ENCODE measurements at places on chromosomes 2 and 18.

DNA sequence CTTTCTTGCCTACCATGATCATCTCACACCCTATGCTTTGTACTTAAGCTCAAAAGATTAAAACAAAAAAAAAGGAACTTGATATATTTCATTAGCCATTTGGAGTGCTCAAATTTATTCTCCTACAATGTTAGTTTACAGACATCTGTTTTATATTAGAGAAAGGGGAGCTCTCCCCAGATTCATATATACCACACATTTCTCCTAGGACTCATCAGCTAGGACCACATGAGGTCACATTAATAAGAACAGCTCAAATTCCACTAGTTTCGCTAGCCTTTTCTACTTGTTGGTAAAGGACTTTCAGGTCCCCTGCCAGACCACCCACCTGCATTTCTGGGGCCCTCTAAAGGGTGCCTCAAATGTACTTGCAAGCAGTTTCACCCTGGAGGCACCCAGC, 151.2 kb upstream of the MMADHC start:
- no peak for DNase-seq

DNA sequence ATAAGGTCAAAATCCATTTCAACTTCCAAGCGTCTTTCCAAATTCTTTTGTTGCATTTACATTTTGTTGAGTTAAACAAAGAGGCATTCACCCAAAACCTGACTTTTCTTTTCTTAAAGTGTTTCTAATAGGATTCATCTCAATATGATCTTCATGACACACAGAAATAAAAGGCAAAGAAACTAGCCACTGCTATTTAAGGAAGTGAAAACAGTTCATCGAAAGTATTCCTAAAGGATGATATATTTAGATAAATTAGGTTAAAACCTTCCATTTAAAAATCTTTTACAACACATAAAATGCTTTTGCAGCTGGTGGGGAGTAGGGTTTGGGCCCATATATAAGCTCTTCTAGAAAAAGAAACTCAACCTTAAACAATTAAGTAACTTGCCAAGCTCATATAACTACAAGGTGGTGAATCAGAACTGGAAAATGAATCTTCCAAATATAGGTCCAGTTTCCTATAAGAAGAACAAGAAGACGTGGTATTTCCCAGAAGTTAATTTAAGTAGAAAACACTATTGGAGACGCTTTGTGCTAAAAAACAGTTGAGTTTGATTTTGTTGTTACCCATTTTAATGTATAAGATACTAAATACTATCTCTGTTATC, 336.0 kb upstream of the HNRNPA3 start:
- DNase-seq, result no peak

DNA sequence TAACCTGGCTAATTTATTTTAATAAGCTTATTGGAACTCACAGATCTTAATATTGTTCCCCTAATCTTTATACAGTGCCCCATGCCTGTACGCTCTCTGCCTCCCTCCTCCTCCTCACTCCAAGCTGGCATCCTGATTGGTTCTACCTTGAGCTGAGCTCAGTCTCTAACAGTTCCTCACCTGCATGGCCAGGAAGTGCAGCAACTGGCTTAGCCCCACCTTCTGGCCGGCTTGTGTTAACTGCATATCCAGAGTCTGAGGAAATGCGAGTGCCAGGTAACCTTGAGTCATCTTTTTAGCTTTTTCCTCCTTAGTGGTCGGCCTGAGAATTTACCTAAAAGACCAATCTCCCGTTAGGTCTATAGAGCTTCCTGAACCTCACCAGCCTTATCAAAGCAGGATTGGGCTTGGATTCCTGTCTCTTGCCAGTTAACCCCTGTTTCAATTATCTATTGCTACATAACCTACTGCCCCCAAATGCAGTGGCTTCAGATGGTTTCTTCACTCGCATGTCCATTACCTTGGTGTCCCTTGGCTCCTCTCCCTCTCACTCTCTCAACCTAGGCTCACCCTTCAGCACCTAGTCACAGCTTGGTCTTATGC, 89.5 kb upstream of the STK39 start:
- DNase-seq, result peak; percentile 70

DNA sequence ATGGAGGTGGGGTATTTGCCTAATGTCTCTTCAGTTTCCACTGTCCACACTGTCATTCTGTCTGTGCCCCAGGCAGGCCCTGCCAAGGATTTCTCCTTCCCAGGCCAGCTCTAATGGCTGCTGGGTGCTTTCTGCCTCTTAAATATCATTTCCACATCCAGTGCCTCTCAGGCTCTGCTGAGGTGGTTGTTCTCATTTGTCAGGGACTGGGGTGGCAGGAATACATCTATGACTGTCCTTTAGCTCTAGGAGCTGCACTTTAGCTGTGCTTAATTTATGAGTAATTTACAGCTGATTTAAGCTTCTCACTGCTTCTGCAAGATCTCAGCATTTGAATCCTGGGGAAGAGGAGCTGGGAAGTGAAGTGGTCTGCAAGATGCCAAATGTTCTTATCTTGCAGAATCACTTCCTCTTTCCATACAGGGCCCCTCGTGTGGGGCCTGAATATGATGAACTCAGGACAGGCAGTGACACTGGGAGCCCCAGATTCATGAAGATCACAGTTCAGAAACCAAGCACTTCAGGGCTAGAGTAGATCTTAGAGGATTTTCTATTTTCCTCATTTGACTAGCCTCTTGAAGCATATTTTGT, 150.2 kb downstream of the FSHR start:
- DNase-seq, result no peak

DNA sequence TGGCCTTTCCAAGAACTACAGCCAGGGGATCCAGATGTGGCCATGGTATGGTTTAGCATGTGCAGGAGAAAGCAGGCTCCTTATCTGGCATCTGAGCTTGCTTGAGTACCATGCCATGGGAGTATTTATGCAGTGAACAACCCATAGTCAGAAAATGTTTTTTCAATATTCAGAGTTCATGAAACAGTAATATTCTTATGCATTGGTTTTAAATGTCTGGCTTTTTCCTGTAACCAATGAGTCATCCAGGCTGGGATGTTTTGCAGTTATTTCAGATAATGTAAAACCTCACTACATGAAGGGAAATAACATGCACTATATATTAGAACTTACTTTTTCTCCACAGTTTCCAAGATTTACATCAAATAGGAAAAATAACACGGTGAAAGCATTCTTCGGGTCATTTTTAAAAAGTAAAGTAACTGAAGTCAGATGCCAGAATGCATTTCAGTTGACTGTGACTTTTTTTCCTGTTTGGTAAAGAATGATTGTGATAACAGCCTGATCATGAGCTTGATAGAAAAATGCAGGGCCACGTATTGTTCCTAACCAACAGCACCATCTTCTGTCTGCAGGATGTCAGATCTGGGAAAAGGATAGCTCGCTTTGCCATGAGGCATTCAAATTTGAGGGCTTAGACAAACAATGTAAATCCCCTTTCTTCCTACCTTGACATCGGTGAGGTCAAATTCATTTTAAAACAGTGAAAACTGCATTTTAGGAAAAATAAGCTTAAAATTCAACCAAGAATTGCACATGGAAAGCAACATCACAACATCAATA, 152.8 kb downstream of the DSC3 start:
- DNase-seq, result no peak

DNA sequence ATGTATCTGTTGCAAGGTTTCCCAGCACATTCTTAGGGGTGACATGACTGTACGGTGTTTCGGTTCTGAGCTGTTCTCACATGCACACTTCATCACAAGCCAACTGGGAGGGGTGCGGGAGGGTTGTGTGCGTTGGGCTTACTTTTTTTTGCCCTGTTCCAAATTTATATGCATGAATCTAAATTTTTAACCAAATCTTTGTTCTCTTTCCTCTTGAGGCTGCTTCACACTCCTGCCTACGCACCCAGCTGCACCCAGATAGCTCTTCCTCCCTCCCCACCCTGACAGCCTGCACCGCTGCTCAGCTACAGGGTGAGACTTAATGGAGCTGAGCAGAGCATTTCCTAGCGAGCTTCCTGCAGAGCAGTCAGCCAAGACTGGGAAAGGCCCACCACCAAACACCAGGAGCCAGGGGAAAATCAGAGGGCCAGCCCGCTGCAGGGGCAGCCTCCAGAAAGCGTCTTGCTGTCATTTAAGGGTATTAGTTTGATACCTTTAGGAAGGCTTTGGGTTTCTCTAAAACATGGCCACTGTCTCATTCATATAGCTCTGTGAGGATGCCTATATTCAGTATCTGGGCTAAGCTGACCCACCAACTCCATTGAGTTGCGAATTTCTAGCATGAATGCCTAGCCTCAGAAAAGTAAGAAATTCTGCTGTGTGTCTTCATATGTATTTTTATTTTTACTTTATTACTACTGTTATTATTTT, 84.5 kb downstream of the POU3F3 start:
- DNase-seq, result no peak

GRCh38 chr18:48887294-48887904, 63.4 kb downstream of the SMAD7 start:
- no peak for DNase-seq

- DNase-seq, result no peak
These were observed 145.5 kb upstream of the LHCGR start for GRCh38 chr2:48901015-48901343.

DNA sequence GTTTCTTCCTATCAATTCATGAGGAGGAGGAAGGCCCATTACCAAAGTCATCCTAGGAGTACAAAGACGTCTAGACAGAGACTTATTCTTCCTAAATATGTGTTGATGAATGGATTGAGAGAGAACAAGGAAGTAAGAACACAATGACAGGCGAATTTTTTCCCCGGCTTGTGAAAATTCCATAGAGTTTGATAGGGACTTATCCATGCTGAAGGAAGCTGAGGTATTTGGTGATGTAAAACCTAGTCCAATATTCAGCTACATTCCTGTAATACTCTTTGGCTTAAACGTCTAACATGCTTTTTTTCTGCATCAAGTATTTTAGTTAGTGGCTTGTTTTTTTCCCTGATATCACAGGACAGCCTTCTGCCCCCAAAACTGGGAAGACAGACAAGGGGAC, 121.9 kb upstream of the MYT1L start:
- no peak for DNase-seq

DNA sequence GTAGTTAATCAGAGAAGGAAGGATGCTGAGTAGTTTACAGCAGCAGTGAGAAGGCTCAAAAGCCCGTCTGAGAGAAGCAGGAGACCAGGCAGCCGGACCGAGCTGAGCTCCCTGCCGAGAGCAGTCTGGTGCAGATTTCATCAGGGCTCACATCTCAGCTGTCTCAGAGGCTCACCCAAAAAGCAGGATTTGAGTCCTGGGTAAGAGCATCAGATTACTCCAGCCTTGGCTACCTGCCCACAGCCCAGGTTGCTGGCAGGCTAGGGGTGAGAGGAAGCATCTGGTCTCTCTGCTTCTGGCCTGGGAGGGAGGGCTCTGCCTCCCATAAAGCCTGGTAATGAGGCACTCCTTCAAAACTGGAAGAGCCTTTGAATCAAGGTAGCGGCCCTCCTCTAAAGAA, 140.5 kb downstream of the ST6GAL2 start:
- no peak for DNase-seq

- no peak for DNase-seq
These were observed 70.9 kb upstream of the HAAO start for GRCh38 chr2:42863320-42863719.

DNA sequence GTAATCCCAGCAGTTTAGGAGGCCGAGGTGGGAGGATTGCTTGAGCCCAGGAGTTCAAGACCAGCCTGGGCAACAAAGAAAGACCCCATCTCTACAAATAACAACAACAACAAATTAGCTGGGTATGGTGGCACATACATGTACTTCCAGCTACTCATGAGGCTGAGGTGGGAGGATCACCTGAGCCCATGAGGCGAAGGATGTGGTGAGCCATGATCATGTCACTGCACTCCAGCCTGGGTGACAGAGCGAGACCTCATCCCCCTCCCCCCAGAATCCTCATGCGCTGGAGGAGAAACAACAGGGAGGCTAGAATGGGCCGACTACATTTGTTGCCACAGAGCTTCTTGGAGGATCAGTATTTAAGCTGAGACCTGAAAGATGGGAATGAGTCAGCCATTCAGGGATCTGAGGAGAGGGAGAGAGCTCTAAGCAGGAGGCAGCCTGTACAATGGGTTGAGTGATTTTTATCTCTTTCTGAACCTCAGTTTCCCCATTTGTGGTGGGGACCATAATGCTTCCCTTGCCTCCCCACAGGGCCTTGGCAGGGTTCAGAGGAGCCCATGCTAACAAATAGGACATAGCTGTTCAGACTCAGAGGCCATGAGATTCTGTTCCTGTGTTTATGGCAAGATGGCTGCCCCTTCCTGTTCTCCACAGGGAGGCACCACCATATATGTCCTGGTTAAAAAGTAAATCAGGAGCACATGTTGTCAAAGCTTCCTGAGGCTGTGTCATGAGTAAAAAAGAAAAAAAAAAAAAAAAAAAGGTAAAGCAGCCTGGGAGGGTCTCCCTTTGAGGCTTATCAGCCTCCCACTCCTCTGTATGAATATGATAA, 131.4 kb upstream of the HAAO start:
- no peak for DNase-seq

DNA sequence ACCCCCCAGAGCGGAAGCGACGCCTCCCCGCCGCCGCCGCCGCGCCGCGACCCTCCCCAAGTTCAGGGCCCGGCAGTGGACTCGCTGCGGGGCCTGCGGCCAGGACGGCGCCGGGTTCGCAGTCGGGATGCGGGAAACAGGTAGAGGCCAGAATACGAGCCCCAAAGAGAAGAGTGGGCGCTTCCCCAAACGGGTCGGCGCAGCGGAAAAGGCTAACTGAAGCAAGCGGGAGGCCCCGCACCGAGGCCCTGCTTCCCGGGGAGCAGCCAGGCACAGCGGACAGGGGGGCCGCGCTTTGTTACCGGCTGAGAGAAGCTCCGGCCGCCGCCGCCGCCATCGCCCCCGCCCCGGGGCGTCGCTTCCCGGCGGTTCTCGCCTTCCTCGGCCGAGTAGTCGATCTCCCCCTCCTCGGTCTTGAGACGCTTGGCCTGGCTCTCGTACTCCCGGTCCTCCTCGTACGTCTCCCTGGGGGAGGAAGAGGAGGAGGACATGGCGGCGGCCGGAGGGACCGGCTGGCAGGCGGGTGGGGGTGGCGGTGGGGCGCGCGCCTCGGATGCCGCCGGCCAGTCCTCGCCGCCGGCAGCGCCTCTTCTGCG, 494 bp downstream of the HNRNPLL start:
- peak; percentile 55 for DNase-seq

All from CD4-positive, alpha-beta T cell treated with Interleukin-17A for 4 hours (primary cell).